ENCODE measurements at places on chromosomes 16 and 17. TPM values are rescaled to one million over a fixed set of nuclear protein-coding genes. Genes with fewer than 3 reads are reported as not detected.
A peak's percentile ranks its signal among the peaks of the same experiment; 100 is the strongest.

- H3K4me3 ChIP-seq = no peak overlapping the region
- no peak for DNase-seq
- no peaks in the 10 kb centered on the region for H3K27me3 ChIP-seq
- no peaks in the 10 kb centered on the region for H3K36me3 ChIP-seq
Measured at GRCh38 chr16:58931436-58931835, 197.3 kb upstream of the GOT2 start.

DNA sequence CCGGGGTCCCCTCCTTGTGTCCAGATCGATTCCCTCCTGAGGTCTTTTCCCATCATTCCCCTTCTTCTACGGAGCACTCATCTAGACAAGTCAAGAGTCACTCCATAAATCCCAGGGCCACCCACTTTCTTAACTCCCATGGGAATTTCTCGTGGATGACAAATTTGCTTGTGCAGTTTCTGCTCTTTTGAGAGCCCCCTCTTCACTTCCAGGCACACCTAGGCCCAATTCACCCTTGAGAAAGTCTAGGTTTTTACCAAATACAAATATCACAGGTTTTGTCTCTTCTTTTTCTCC lies 522 bp upstream of the POLDIP2 start:
- peak overlapping the region; percentile 82 for H3K27ac ChIP-seq
- H3K36me3 ChIP-seq = peaks cover 15% of the 10 kb centered on the region
- H3K4me3 ChIP-seq = peak overlapping the region; percentile 100
- no peak for DNase-seq
- peaks cover 5% of the 10 kb centered on the region for H3K4me1 ChIP-seq

GRCh38 chr17:32100971-32101631 lies 41.2 kb upstream of the RHOT1 start:
- no peak overlapping the region for H3K27ac ChIP-seq
- H3K4me3 ChIP-seq = no peak overlapping the region
- H3K4me1 ChIP-seq = no peaks in the 10 kb centered on the region
- H3K27me3 ChIP-seq = no peaks in the 10 kb centered on the region

DNA sequence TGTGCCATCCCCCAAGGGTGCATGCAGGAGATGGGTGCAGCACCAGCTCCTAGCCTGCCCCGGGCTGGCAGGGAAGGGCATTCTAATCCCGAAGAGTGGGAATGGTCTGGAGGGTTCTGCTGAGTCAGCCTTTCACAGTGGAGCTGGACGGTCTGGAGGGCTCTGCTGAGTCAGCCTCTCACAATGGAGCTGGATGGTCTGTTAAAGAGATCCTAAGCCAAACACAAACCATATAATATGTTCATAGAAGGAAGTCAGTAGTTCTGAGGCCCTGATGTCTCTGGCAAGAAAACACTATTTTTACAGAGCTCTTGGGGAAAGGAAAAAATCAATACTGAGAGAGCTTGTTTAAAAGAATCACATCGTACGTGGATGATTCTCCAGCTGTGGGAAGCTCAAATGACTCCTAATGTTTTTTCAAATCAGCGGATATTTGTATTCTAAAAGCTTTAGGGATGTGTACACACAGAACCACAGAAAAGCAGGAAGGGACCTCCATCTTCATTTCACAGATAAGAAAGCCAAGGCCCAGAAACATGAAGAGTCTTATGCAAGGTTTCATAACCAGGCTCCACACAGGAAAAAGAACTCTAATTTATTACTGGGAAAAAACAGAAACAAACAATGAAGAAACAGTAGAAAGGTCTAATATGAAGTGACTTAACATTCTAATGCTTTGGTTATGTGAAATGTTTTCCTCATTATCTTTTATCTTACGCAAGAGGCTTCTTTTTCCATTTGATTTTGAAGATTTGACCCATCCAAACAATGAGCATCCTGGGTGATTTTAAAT lies 176.3 kb downstream of the VPS53 start:
- H3K27me3 ChIP-seq = no peaks in the 10 kb centered on the region
- H3K27ac ChIP-seq = no peak overlapping the region
- DNase-seq = no peak
- no peaks in the 10 kb centered on the region for H3K36me3 ChIP-seq
- no peak overlapping the region for H3K4me3 ChIP-seq
- H3K4me1 ChIP-seq = no peaks in the 10 kb centered on the region

FAM171A2 gene
- 6.1 TPM for total RNA-seq

- no peak overlapping the region for H3K27ac ChIP-seq
- no peak for DNase-seq
- no peaks in the 10 kb centered on the region for H3K4me1 ChIP-seq
- H3K4me3 ChIP-seq = no peak overlapping the region
Measured at GRCh38 chr16:29986231-29986630, 9.2 kb downstream of the HIRIP3 start.

DNA sequence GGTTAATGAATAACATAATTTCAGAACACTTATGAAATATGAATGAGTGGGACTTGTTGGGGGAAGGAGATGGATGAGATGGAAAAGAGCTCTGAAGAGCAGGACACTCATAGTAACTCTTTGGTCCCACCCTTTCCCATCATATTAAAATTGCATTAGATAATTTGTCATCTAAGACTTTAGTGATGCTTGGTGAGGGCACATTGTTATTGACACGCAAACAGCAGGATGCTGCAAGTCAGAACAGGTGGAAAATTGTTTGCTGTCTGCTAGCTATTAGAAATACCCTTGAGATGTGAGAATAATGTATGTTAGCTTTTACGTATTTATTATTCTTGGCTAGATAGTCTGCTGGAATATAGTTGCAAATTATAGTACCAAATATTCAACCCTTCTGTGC lies 75.7 kb downstream of the TANC2 start:
- H3K27ac ChIP-seq = no peak overlapping the region
- no peak for DNase-seq
- no peaks in the 10 kb centered on the region for H3K27me3 ChIP-seq

DNA sequence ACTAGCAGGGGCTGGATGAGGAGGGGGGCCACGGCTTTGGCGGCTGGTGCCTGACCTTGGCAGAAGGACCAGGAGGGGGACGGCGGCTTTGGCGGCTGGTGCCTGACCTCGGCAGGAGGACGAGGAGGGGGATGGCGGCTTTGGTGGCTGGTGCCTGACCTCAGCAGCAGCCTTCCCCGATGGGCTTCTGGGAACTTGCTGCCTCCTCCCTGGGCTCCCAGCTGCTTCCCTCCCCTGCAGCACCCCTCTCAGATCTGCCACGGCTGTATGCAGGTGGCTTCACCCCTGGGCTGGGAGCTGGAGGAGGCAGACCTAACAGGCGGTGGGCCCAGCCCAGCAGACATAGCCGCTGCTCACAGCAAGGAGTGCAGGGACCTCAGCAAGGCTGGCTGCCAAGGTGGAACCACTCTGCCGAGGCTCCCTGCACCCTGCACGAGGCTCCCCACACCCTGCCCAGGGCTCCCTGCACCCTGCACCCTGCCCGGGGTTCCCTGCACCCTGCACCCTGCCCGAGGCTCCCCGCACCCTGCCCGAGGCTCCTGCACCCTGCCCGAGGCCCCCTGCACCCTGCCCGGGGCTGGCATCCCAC lies 38.4 kb upstream of the CBFA2T3 start:
- DNase-seq = no peak
- H3K27me3 ChIP-seq = peaks cover 4% of the 10 kb centered on the region
- H3K27ac ChIP-seq = no peak overlapping the region
- H3K4me3 ChIP-seq = no peak overlapping the region
- no peaks in the 10 kb centered on the region for H3K4me1 ChIP-seq
- no peaks in the 10 kb centered on the region for H3K36me3 ChIP-seq

TPSAB1 gene
- total RNA-seq = 33.6 TPM

TBC1D28 gene
- 1.2 TPM for total RNA-seq

DNA sequence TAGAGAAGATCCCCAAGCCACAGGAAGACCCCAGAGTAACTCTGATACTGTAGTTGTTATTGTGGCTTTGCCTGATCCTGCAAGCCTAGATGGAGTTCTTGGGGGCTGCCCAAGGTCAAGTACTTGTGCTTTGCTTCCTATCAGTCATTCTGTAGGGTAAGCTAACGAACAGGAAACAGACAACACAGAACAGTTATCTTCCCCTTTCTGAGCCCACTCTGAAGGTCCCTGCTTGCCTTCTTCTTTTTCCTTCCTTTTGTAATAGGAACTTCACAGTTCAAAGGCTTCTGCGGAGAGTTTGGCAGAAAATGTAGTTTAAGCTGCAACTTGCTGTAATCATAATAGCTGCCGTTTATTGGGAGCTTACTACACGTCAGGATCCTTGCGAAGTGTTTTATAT lies 494.1 kb upstream of the ERCC4 start:
- DNase-seq = no peak
- no peaks in the 10 kb centered on the region for H3K4me1 ChIP-seq
- no peak overlapping the region for H3K27ac ChIP-seq

DNA sequence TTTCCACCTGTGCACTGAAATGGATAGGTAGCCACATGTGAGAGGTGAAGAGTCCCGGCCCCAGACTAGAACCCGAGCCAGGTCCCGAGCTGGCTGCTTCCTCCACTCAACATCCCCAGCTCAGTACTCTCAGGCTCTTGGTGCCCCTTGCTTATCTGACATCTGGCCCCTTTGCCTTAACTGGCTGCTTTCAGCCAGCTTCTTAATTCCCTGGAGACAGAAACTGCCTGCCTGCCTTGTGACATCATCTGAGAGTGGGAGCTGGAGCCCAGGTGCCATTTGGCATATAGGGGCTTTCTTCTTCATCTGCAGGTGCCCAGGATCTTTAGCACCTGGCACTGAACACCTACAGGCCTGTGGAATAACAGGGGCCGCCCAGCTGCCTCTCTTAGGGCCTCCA lies 8.9 kb downstream of the CHAD start:
- H3K4me3 ChIP-seq = no peak overlapping the region
- no peaks in the 10 kb centered on the region for H3K36me3 ChIP-seq
- no peak overlapping the region for H3K27ac ChIP-seq
- no peak for DNase-seq
- no peaks in the 10 kb centered on the region for H3K27me3 ChIP-seq

- no peaks in the 10 kb centered on the region for H3K4me1 ChIP-seq
- H3K27me3 ChIP-seq = no peaks in the 10 kb centered on the region
- no peak overlapping the region for H3K4me3 ChIP-seq
Measured at GRCh38 chr16:10994571-10994970, 50.2 kb downstream of the CLEC16A start.

- DNase-seq = no peak
Measured at GRCh38 chr17:30433514-30433913, 43.7 kb upstream of the GOSR1 start.

DNA sequence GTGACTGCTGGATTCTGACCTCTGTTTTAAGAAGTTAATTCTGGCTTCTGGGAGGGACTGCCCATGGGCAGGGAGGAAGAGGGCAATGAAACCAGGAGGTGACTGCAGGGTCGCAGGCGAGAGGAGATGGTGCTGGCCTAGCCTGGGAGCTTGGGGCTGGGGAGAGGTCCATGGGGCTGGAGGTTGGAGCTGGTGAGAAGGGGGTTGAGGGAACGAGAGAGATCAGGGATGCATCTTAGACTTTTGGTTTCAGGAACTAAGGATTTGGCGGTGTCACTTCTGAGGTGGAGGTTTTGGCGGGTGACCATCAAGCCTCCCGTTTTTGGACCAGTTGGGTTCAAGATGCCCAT lies 64.6 kb downstream of the NKD1 start:
- no peak for DNase-seq
- H3K27me3 ChIP-seq = no peaks in the 10 kb centered on the region
- peaks cover 4% of the 10 kb centered on the region for H3K4me1 ChIP-seq
- peak overlapping the region; percentile 21 for H3K27ac ChIP-seq
- H3K36me3 ChIP-seq = no peaks in the 10 kb centered on the region
- H3K4me3 ChIP-seq = no peak overlapping the region

- H3K27ac ChIP-seq = no peak overlapping the region
- H3K36me3 ChIP-seq = no peaks in the 10 kb centered on the region
- no peaks in the 10 kb centered on the region for H3K4me1 ChIP-seq
Measured at GRCh38 chr16:77246150-77246549, 46.9 kb downstream of the SYCE1L start.

DNA sequence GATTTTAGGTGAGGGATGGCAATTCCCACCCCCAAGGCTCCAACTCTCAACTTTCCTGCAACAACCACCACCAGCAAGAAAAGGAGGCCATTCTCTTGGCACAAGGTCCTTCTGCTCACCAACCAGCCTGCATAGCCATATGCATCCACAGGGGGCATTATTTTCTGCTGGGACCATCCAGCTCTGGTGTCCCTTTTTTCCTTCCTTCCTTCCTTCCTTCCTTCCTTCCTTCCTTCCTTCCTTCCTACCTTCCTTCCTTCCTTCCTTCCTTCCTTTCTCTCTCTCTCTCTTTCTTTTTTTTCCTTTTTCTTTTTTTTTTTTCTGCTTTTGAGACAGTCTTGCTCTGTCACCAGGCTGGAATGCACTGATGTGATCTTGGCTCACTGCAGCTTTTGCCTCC lies 21.1 kb upstream of the COX10 start:
- H3K27ac ChIP-seq = no peak overlapping the region
- DNase-seq = no peak
- H3K4me1 ChIP-seq = no peaks in the 10 kb centered on the region
- no peaks in the 10 kb centered on the region for H3K27me3 ChIP-seq
- H3K4me3 ChIP-seq = no peak overlapping the region

SEPTIN12 gene
- total RNA-seq = 10.8 TPM

- H3K27ac ChIP-seq = no peak overlapping the region
- no peaks in the 10 kb centered on the region for H3K27me3 ChIP-seq
- no peaks in the 10 kb centered on the region for H3K4me1 ChIP-seq
- no peak overlapping the region for H3K4me3 ChIP-seq
- no peaks in the 10 kb centered on the region for H3K36me3 ChIP-seq
Measured at GRCh38 chr17:13425390-13425789, 176.3 kb downstream of the HS3ST3A1 start.

PPP1R27 gene
- total RNA-seq = not detected

DNA sequence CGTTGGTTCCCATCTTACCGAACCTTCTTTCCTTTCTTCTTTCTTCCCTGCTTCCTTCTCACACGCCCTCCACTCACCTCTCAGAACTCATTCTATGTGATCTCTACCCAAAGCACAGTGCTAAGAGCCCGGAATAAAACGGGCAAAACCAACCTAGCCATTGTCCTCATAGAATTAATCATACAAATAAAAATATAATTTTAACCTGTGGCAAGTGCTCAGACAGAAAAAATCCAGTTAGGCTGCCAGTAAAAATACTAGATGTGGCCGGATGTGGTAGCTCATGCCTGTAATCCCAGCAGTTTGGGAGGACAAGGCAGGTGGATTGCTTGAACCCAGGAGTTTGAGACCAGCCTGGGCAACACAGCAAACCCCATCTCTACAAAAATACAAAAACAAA lies 27.0 kb downstream of the BMERB1 start:
- no peak overlapping the region for H3K27ac ChIP-seq
- H3K36me3 ChIP-seq = no peaks in the 10 kb centered on the region
- no peak overlapping the region for H3K4me3 ChIP-seq
- no peaks in the 10 kb centered on the region for H3K27me3 ChIP-seq
- DNase-seq = no peak
- H3K4me1 ChIP-seq = no peaks in the 10 kb centered on the region

MARVELD3 gene
- 20.0 TPM for total RNA-seq

DNA sequence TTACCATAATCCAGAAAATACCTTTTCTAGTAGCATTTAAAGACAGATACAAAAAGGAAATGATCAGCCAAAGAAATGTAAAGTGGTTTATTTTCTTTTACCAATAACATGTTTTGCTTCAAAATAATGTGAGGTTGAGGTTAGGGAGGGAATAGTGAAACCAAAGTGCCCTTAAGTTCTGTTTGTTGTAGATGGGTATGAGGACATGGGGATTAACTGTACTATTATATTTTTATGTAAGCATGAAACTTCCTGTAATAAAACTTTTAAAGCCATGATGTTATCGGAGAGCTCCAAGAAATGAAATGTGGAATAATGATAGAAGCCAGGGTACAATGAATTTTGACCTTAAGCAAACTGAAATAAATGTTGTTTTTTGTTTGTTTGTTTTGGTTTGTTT lies 9.9 kb downstream of the C16orf46 start:
- no peaks in the 10 kb centered on the region for H3K4me1 ChIP-seq
- no peak overlapping the region for H3K4me3 ChIP-seq
- no peaks in the 10 kb centered on the region for H3K27me3 ChIP-seq
- no peaks in the 10 kb centered on the region for H3K36me3 ChIP-seq

MED9 gene
- total RNA-seq = 31.7 TPM

TPSG1 gene
- not detected for total RNA-seq
